KBM-7 (cell line): ENCODE measurements at places on chromosomes 5 and 9.

DNA sequence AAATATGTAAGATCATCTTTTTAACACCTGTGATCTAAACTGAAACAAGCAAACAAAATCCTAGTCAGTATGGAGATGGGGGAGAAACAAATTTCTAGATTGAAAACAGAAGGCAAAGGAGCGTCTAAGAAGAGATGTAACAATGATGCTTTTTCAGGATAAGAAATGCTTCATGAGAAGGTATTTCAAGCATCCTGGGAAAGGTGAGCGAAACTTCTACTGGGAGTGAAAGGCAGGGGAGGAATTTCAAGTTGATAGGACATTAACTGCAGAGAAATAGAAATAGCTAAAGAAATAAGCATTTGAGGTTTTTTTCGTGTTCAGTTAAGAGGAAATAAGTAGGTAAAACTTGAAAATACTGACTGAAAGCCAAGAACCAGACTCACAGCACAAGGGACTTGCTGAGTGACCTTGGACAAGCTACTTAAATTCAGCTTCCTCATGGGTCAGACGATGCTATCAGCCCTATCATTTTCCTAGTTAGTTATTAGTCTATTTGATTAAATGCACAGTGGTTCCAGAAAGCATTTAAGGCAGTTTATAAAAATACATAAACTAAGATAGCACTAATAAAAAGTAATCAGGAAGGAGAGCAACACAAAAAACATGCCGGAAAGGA is 406.3 kb downstream of the PDE4D start:
- no peak for DNase-seq

GRCh38 chr5:171850324-171850947 is 64.8 kb downstream of the SMIM23 start:
- peak; percentile 62 for DNase-seq

DNA sequence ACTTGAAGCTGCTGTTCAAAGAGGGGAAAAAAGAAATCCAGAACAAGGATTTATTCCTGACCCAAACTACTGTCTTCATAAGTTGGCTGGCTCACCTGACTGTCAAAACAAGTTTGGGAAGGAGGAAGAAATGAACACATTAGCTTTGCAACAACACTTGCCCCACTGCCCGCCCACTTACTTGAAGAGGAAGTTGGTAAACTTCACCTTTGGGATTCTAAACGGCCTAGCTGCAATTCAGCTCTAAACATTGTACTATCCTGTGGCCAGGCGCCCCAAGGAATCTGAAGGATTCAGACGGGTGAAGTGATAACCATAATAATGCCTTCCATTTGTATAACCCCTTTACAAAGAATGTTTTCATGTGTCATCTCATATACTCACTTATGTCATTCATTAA is 199.4 kb downstream of the ARRDC3 start:
- peak; percentile 44 for DNase-seq

- peak; percentile 78 for DNase-seq
Observed at GRCh38 chr5:119063579-119064379, 7.1 kb upstream of the DMXL1 start.

- no peak for DNase-seq
Observed at GRCh38 chr5:142763701-142764100, 6.5 kb upstream of the ARHGAP26 start.

- no peak for DNase-seq
Observed at GRCh38 chr5:16713386-16713928, 96.7 kb upstream of the RETREG1 start.
